ENCODE measurements at places on chromosomes 1 and 21.

GRCh38 chr1:13699510-13699909, 478 bp upstream of the PRDM2 start:
- no peak for DNase-seq

GRCh38 chr1:235783148-235783776, 83.4 kb downstream of the LYST start:
- DNase-seq, result peak; percentile 48

- no peak for DNase-seq
These were observed 262.2 kb downstream of the AJAP1 start for GRCh38 chr1:4916610-4917009.

DNA sequence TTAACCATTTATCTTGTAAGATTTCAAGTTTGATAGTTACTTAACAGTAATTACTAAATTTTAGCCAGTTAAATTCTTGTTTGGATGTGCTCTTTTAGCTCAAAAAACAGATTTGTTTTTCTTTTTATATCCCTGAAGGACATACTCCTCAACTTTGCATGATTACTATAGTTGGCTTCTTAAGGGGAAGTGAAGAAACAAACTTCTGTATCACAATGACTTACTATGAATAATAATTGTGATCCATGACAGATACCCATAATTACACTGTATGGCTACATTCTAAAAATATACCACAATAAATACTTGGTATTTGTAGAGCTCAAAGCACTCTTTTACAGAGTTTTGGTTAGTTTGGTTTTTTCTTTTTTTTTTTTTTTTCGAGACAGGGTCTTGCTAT, 55.8 kb downstream of the IARS2 start:
- DNase-seq, result no peak

DNA sequence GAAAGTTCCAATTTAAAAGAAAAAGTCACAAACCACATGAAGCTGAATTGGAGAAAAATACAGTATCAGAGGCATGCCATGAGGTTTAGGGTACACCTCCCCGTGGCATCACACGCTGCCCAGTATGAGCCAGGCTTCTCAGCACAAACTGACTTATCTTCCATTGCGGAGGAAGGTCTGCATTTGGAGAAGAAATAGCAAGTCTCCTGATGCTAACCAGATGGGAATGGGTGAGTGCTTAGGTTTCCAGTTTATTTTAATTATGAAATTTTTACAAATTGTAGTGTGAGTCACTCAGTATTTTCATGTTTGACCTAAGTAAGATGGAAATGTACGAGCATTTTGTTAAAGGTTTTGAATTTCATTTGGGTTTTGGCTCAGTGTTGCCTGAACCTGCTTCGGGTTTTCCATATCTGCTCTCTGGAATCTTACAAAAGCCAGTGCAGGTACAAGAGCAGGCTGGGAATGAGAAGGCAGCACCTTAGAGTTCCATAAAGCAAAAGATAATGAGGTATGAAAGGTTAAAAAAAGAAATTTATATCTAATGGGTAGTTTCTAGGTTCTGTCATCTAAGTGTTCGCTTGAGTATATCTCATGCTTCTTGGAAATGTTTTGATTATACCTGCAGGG, 213.9 kb downstream of the PATJ start:
- no peak for DNase-seq

DNA sequence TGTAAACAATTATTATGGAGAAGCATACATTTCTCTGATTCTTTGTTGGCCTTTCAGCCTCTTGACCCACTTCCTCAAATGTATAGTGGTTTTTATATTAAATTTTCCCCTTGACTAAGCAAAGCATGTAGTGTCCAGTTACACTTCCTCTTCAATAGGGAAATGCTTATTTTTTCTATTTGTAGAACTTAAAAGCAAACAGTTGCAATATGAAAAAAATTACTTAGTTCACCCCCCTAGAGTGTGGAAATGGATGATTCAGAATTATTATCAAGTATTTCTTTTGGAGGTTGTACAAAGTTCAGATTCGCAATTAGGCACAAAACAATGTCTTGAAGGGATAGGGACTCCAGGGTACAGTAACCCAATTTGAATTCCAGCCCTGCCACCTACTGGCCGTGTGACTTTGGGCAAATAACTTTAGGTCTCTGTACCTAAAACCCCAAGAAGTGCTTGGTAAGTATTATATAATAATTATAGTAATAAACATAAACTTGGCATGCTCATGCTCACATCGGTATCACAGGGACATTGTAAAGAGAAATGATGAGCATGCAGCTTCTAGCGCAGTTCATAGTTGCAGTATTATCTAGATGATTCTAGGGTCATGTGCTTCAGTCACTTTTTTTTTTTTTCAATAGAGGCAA, 28.6 kb upstream of the IFNGR2 start:
- peak; percentile 88 for DNase-seq

GRCh38 chr1:73162564-73162963, 880.2 kb upstream of the NEGR1 start:
- no peak for DNase-seq

- DNase-seq, result no peak
These were observed 68.4 kb upstream of the TENT5C start for GRCh38 chr1:117537291-117537920.

DNA sequence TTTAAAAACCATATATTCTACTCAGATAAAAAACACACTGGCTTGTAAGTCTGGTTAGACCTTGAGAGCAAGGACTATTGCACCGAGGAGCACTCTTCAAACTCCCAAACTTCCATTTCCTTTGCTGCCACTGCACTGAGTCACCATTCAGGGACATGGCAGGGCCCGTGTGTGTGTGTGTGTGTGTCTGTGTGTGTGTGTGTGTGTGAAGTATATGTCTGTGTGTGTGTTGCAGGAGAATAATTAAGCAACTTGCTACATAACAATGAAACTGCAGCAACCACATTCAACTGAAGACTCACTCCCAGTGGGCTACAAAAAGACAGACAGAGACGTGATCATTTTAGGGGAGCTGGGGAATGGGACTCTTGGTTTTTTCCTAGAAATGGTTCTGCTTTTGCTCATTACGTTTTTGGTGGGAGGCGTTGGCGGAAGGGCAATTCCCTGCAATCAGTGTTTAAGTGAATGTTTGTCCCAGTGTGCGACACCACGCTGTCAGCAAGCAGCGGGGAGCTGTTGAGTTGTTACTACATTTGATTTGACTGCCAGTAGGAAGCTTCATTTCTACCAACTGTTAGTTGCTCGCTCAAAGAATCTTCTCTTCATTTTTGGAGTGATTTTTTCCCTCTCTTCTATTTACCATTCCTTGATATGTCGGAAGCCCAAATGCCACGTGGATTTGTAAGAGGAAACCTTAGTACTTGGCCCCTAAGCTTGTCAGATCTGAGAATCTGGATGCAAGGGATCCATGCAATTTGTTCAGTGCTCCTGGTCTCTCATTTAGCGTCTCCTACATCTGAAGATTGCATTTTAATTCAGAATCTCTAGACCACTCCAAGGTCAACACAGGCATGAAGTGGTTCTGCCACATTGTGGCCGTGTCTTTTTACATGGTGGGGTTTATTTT, 36.1 kb downstream of the ESRRG start:
- DNase-seq, result no peak

GRCh38 chr1:223142269-223142668, 779 bp downstream of the TLR5 start:
- DNase-seq, result no peak

DNA sequence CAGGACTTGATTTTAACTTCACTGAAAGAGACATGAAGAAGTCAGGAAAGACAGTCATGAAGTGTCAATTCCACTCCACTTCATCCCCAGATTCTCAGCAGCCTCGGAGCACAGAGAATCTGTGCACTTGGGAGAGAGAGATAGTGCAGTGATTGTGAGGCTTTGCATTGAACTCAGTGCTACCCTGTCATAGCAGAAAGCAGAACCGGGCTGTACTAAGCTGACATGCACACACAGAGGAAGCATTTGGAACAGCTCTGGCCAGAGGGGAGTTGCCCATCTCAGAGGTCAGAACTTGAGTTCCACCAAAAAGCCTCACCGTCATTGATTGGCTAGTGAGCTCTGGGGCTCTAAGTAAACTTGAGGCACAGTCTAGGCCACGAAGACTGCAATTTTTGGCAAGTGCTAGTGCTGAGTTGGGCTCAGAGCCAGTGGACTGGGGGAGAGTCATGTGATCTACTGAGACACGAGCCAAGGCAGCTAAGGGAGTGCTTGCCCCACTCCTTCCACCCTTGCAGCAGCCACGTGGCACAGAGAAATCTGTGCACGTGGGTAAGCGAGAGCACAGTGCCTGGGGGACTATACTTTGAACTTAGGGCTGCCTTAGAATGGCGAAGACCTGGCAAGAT, 810.2 kb upstream of the ADAMTS5 start:
- DNase-seq, result no peak

DNA sequence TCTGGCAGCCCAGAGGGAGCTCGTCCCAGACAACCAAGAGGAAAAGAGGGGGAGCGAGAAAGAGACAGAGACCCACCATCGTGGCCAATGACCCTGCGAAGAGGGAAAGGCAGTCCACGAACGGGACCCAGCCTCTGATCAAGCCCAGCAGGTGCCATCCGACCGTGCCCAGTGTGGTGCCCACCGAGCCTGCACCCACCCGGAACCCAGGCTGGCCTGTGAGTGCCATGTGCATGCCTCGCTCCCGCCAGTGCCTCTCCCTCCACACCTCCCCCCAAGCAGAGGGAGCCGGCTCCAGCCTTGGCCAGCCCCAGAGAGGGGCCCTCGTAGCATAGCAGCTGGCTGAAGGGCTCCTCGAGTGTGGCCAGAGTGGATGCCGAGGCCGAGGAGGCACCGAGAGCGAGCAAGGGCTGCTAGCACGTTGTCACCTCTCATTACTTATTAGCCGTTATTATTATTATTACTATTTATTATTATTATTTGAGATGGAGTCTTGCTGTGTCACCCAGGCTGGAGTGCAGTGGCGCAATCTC, 130.7 kb upstream of the CHRM3 start:
- no peak for DNase-seq

DNA sequence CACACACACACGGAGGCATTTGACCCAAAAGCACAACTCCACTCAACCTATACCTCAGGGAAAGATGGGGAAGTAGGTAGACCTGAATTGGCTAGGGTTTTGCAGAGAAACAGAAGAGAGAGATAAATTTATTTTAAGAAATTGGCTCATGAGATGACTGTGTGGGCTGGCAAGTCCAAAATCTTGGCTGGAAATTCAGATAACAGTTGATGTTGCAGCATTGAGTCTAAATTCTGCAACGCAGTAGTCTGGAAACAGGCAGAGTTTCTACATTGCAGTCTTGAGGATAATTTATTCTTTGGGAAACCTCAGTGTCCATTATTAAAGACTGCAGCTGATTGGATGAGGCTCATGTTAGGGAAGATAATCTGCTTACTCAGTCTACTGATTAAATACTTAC, 4.3 kb upstream of the LCE2B start:
- no peak for DNase-seq

- DNase-seq, result peak; percentile 92
These were observed 604 bp downstream of the FGR start for GRCh38 chr1:27634177-27634984.

DNA sequence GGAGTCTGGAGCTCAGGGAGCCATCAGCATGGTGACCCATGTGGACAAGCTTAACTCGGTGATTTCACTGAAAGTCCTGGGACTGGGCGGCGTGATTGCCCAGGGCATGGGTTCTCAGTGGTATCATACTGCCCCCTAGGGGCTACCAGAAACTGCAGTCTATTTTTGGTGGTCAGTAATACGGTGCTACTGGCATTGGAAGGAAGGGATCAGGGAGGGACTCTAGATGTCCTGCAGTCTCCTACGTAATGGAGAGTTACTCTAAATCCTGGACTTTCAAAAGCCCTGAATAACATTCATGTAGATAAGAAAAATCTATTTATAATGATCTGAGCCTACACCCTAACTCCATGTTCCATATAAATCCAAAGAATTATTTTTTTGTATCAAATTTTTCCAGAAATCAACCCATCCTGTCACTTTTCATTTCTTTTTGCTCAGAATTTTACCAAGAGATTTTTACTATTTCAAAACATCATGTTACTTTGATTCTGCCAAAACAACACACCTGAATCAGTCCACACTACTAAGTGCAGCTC, 37.3 kb downstream of the PABPC4 start:
- peak; percentile 86 for DNase-seq

DNA sequence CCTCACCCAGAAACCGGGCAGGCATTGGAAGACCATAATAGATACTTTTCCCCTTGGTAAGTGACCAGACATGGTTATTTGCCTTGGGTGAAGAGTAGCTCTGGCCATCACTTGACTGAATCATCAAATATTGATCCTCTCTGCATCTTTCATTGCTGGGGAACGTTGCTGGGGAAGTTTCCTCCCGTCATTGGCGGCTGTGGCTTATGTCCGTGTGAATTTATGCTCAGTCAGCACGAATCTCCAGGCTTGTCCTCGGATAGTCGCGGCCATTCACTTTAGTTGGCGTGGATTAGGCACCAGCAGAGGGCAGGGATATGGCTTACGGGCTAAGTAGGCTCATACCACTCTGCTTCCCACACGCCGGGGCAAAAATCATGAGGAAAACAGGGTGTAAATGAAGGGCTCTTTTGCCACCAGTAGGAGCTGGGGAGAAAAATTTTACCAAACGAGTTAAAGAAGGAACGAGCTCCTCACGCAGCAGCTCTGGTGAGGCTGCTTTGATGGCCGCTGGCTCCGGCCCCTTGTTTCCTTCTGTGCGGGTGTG, 473.4 kb downstream of the CAMTA1 start:
- DNase-seq, result no peak

DNA sequence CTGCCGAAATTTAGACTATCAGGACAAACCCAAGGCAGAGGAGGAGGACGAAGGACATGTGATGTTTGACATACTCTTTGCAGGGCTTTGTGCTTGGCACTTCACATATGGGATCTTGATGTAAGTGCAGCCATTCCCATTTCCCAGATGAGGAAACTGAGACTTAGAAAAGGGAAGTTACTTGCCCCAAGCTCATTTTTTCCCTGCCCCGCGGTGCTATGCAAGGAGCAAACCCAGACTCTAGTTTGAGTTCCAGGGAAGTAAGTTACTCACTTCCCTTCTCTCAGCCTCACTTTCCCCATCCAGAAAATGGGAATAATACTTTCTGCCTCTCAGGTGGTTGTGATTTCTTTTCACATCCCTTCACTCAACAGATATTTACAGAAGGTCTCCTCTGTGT, 4.5 kb upstream of the FOXO6 start:
- DNase-seq, result no peak

DNA sequence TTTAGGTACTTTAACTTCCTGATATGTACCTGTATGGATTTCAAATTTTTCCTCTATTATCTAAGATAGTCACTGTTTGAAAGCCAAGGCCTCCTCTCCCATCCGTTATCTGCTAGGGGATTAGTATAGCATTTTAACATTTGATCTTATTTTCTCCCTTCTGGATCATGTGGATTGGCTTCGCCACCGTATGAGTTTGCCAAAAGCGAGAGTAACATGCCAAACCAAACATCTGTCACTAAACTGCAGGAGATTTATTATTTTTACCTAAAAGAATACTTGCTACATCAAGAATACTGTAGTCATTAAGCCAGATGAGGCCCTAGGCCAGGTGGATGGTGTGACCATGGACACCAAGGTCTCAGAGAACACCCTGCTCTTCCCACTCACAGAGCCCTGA, 28.5 kb upstream of the EEIG2 start:
- no peak for DNase-seq

- DNase-seq, result no peak
These were observed 19.5 kb upstream of the ZFYVE9 start for GRCh38 chr1:52122384-52122783.
